WTC11 (cell line): ENCODE measurements at places on chromosomes 2 and 18.

DNA sequence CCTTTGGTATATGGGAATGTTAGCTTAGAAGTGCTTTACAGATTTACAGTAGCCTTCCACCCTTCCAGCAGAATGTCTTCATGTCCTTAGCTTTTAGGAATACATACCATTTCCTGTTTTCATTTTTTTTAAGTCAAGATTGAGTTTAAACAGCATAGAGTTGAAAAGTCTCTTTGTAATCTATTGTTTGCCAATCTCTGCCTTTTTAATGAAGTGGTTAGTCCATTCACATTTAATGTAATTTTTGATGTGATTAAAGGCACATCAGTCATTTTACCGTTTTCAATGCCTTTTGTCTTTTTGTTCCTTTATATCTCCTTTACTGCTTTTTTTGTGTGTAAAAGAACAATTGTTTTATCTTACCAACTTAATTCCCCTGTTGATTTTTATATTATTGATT is 233.4 kb upstream of the SMIM21 start:
- H3K27me3 ChIP-seq, result peaks cover 9% of the 10 kb centered on the region; the same call in 1 of the 2 replicates
- peaks cover 24% of the 10 kb centered on the region for H3K4me1 ChIP-seq
- H3K4me3 ChIP-seq, result no peak overlapping the region
- no peak for DNase-seq
- no peak overlapping the region for H3K27ac ChIP-seq

DNA sequence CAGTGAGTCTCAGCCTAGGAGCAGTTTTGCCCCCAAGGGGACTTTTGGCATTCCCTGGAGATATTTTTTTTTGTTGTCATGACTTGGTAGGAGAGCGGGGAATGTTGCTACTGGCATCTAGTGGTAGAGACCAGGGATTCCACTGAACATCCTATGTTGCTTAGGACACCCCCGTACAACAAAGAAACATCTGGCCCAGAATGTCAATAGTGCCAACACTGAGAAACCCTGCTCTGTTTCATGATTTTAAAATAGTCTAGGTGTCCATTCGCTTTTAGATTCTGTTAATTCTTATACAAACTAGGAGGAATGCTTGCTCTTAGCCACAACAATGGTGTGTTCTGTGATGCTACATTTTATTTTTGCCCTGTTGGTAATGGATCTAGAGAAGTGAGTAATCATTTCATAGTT is 225.8 kb upstream of the SIX3 start:
- H3K4me1 ChIP-seq, result peaks cover 14% of the 10 kb centered on the region
- H3K4me3 ChIP-seq, result no peak overlapping the region
- no peaks in the 10 kb centered on the region for H3K36me3 ChIP-seq
- H3K27ac ChIP-seq, result no peak overlapping the region

GRCh38 chr2:206452242-206452641 is 8.9 kb downstream of the ADAM23 start:
- peaks cover 22% of the 10 kb centered on the region for H3K4me1 ChIP-seq
- H3K36me3 ChIP-seq, result peaks cover 8% of the 10 kb centered on the region; the same call in 1 of the 2 replicates
- DNase-seq, result no peak
- H3K27ac ChIP-seq, result no peak overlapping the region
- peaks cover 8% of the 10 kb centered on the region; the same call in 1 of the 2 replicates for H3K27me3 ChIP-seq

DNA sequence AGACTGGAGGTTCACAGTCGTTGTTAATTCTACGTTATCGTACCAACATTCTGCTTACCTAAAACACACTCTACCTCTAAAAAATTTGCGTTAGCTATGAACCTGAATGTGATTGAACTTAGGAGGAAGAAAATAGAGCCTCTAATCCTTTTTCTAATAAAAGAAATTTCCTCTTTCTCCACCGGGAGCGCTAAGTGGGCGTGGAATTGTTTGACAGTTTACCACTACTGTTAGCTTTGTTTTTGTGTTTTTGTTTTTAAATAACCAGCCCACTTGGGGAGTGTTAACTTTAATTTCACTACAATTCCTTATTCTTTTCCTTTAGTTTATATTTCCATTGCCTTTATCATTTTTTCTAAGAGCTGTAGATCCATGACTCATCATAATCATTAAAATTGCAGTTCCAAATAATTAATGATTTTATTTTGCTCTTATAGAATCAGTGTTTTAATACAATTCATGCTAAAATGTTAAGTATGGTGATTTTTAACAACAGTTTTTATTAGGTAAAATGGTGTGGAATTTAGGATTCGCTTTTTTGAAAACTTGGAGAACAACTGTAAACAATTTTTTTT is 55.0 kb upstream of the ITM2C start:
- peaks cover 13% of the 10 kb centered on the region for H3K36me3 ChIP-seq
- H3K27me3 ChIP-seq, result no peaks in the 10 kb centered on the region
- H3K27ac ChIP-seq, result no peak overlapping the region
- H3K4me3 ChIP-seq, result no peak overlapping the region
- no peak for DNase-seq

DNA sequence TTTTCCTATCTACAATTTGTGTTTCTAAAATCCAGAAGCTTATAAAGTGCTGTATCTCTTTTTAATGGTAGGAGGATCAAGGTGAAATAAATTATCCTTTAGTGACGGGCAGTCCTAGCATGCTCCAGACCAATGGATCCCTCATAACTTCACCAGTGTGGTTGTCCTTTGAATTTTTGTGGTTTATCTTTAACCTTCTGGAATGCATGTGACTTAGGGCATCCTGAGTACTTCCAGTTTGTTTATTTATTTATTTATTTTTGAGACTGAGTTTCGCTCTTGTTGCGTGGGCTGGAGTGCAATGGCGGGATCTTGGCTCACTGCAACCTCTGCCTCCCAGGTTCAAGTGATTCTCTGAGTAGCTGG is 40.4 kb downstream of the NUP35 start:
- no peaks in the 10 kb centered on the region for H3K27me3 ChIP-seq
- no peak for DNase-seq
- peaks cover 68% of the 10 kb centered on the region for H3K36me3 ChIP-seq
- peaks cover 7% of the 10 kb centered on the region for H3K4me1 ChIP-seq
- no peak overlapping the region for H3K4me3 ChIP-seq

GRCh38 chr2:191877875-191878274 is 31.0 kb upstream of the CAVIN2 start:
- H3K27me3 ChIP-seq, result no peaks in the 10 kb centered on the region
- no peak overlapping the region for H3K4me3 ChIP-seq
- H3K36me3 ChIP-seq, result no peaks in the 10 kb centered on the region
- peaks cover 5% of the 10 kb centered on the region for H3K4me1 ChIP-seq
- DNase-seq, result no peak

DNA sequence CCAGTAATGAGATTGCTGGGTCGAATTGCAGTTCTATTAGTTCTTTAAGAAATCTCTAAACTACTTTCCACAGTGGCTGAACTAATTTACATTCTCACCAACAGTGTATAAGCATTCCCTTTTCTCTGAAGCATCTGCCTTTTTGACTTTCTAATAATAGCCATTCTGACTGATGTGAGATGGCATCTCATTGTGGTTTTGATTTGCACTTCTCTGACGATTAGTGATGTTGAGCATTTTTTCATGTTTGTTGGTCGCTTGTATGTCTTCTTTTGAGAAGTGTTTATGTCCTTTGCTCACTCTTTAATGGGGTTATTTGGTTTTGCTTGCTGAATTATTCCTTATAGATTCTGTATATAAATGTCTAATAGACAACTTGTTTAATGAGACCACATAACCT is 69.6 kb upstream of the UGP2 start:
- no peak overlapping the region for H3K27ac ChIP-seq
- H3K4me1 ChIP-seq, result no peaks in the 10 kb centered on the region; the same call in 1 of the 2 replicates
- peaks cover 14% of the 10 kb centered on the region for H3K36me3 ChIP-seq
- no peaks in the 10 kb centered on the region for H3K27me3 ChIP-seq
- no peak for DNase-seq
- H3K4me3 ChIP-seq, result no peak overlapping the region

DNA sequence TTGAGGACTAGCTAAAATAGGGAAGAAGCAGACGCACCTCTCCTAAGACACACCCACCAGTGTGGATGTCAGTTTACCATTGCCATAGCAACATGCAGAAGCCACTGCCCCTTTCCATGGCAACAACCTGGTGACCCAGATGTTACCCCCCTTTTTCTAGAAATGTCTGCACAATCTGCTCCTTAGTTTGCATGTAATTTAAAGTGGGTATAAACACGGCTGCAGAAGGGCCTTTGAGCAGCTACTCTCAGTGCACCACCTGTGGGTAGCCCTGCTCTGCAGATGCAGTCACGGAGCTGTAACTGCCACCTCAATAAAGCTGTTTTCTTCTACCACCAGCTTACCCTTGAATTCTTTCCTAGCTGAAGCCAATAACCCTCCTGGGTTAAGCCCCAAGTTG is 87.1 kb downstream of the FBXO15 start:
- DNase-seq, result no peak
- H3K36me3 ChIP-seq, result no peaks in the 10 kb centered on the region
- no peaks in the 10 kb centered on the region; the same call in 1 of the 2 replicates for H3K27me3 ChIP-seq

DNA sequence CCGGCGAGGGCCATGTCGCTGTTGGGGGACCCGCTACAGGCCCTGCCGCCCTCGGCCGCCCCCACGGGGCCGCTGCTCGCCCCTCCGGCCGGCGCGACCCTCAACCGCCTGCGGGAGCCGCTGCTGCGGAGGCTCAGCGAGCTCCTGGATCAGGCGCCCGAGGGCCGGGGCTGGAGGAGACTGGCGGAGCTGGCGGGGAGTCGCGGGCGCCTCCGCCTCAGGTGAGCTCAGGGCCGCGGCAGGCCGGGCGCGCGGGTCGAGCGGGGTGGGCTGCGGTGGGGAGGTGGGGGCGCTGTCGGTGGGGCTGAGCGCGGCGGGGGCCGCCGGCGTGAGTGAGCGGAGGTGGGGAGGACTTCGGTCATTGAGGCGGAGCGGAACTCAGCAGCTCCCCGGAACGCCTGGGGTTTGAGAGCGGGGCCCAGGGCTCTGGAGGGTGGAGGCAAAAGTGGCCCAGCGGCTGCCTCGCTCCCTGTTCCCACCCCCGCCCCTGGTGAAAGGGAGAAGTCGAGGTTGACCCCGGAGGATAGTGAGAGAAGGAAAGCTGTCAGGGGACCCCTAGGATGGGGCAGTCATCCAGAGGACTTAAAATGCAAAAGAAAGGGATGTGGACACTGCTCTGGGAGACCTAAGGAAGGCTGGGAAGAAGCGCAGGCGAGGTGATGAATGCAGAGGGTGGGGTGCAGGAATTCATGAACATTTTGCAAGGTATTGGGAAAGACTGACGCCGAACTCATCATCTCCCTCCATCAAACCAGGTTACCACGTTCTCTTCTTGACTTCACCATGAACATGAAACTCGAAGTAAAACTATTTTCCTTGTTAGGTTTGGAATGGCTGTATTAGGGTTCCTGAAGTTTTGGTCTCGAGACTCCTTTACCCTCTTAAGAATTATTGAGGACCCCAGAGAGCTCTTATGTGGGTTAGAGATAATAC is 633 bp downstream of the MALT1 start:
- peak; percentile 75 for DNase-seq
- H3K27me3 ChIP-seq, result no peaks in the 10 kb centered on the region
- peak overlapping the region; percentile 87 for H3K4me3 ChIP-seq
- peaks cover 18% of the 10 kb centered on the region for H3K4me1 ChIP-seq
- no peaks in the 10 kb centered on the region for H3K36me3 ChIP-seq

GRCh38 chr2:101974663-101975062 is 17.1 kb upstream of the IL1R2 start:
- 0 out of 2 replicates have a peak overlapping the region, but pooled peaks have one; percentile 54 for H3K27ac ChIP-seq
- peaks cover 27% of the 10 kb centered on the region for H3K36me3 ChIP-seq
- peaks cover 26% of the 10 kb centered on the region for H3K4me1 ChIP-seq
- no peak overlapping the region for H3K4me3 ChIP-seq

GRCh38 chr2:231991664-231992063 is 30.2 kb downstream of the DIS3L2 start:
- H3K4me3 ChIP-seq, result no peak overlapping the region
- peaks cover 39% of the 10 kb centered on the region for H3K4me1 ChIP-seq
- no peak overlapping the region for H3K27ac ChIP-seq
- DNase-seq, result no peak
- no peaks in the 10 kb centered on the region for H3K36me3 ChIP-seq
- no peaks in the 10 kb centered on the region for H3K27me3 ChIP-seq
